Astrocyte of the hippocampus (primary cell): ENCODE measurements at places on chromosomes 2 and 18.

- DNase-seq: no peak
Observed at GRCh38 chr2:36704475-36705150, 8.1 kb downstream of the VIT start.

DNA sequence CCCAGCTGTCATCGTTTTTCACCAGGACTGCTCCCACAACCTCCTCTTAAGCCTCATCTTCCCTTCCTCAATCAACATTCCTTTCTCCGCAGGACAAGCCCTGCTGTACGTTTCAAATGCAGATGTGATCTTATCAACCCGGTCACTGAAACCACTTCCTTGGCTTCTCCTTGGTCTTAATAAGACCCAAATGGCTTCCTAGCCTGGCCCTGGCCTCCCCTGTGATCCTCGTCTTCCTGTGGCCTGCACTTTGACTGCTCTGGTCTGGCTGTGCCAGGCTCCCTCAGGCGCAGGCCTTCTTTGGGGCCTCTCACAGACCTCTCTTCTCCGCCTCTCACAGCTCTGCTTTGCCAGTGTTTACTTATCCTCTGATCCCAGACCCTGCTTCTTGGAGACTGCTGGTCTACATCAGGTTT lies 4.7 kb upstream of the ADNP2 start:
- no peak for DNase-seq

GRCh38 chr18:9852266-9853081 lies 33.3 kb upstream of the TXNDC2 start:
- DNase-seq: no peak

DNA sequence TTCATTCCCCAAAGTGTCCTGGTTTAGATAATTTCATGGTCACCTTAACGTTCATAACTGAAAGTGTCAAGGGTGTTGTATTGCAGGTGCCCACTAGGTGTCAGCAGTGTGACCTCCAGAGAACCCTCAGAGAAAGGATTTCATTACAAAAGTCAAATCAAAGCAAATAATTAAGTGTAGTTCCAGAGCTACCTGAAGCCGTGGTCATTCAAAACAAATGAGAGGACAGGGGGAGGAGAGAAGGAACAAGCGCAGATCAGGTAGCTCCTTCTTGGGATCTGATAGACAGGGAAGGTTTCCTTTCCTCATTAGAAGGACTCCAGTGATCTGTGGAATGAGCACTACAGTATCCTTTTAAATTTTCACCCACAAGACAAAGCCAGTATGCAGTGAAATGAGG lies at the start of gene SLC9A4:
TSS of gene SLC9A4 (plus strand) at position 207 of the 400 bp plus-strand sequence. CDS start 534 bp downstream, outside the sequence.
- peak; percentile 71 for DNase-seq

DNA sequence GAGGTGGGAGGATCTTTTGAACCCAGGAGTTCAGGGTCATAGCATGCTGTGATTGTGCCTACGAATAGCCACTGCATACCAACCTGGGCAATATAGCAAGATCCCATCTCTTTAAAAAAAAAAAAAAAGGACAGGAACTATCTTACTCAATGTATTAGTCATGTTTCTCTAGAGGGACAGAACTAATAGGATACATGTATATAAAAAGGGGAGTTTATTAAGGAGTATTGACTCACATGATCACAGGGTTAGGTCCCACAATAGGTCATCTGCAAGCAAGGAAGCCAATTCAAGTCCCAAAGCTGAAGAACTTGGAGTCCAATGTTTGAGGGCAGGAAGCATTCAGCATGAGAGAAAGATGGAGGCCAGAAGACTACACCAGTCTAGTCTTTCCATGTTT lies 18.8 kb upstream of the CASP10 start:
- DNase-seq: no peak
